ENCODE measurements at places on chromosomes 3 and 15. TPM values are rescaled to one million over a fixed set of nuclear protein-coding genes. Genes with fewer than 3 reads are reported as not detected.

TICRR gene
- 3.0 TPM for total RNA-seq

SLC2A2 gene
- total RNA-seq = not detected

ADAMTS17 gene
- total RNA-seq = 0.28 TPM

SERPINI2 gene
- total RNA-seq = not detected

CPNE9 gene
- total RNA-seq = not detected

GOLGA6A gene
- total RNA-seq = not detected

LCTL gene
- 8.9 TPM for total RNA-seq

KLHL40 gene
- total RNA-seq = not detected

ANKRD34C gene
- total RNA-seq = not detected

GPR160 gene
- 0.28 TPM for total RNA-seq

SLC22A13 gene
- under 0.01 TPM for total RNA-seq

STOML1 gene
- 11.8 TPM for total RNA-seq

EIF4G1 gene
- total RNA-seq = 225 TPM

SUCNR1 gene
- not detected for total RNA-seq

PARP15 gene
- total RNA-seq = not detected

FOXL2 gene
- not detected for total RNA-seq

AP3S2 gene
- 44.4 TPM for total RNA-seq

CCR8 gene
- total RNA-seq = not detected

RTP1 gene
- total RNA-seq = not detected

NECTIN3 gene
- 182 TPM for total RNA-seq

KBTBD12 gene
- total RNA-seq = not detected

PTX3 gene
- total RNA-seq = 96.7 TPM

HGD gene
- total RNA-seq = not detected

GP9 gene
- total RNA-seq = not detected

TLR9 gene
- not detected for total RNA-seq

CPLX3 gene
- total RNA-seq = not detected

Measured in IMR-90 (cell line).